ENCODE measurements at places on chromosomes 1 and 21. TPM values are rescaled to one million over a fixed set of nuclear protein-coding genes. Genes with fewer than 3 reads are reported as not detected.
A peak's percentile ranks its signal among the peaks of the same experiment; 100 is the strongest.

GRCh38 chr1:34113887-34114286, 51.1 kb downstream of the CSMD2 start:
- DNase-seq, result no peak

Gene ATP1A4
- not detected for total RNA-seq

Gene SMIM34
- not detected for total RNA-seq

Gene ALX3
- total RNA-seq, result not detected

- DNase-seq, result no peak
Observed at GRCh38 chr1:50779801-50780200, 180.3 kb downstream of the FAF1 start.

GRCh38 chr1:96559181-96559580, 162.4 kb upstream of the PTBP2 start:
- DNase-seq, result no peak

- DNase-seq, result no peak
Observed at GRCh38 chr1:6007318-6008083, 15.3 kb upstream of the NPHP4 start.

- no peak for DNase-seq
Observed at GRCh38 chr1:30764396-30764795, 6.8 kb upstream of the LAPTM5 start.

DNA sequence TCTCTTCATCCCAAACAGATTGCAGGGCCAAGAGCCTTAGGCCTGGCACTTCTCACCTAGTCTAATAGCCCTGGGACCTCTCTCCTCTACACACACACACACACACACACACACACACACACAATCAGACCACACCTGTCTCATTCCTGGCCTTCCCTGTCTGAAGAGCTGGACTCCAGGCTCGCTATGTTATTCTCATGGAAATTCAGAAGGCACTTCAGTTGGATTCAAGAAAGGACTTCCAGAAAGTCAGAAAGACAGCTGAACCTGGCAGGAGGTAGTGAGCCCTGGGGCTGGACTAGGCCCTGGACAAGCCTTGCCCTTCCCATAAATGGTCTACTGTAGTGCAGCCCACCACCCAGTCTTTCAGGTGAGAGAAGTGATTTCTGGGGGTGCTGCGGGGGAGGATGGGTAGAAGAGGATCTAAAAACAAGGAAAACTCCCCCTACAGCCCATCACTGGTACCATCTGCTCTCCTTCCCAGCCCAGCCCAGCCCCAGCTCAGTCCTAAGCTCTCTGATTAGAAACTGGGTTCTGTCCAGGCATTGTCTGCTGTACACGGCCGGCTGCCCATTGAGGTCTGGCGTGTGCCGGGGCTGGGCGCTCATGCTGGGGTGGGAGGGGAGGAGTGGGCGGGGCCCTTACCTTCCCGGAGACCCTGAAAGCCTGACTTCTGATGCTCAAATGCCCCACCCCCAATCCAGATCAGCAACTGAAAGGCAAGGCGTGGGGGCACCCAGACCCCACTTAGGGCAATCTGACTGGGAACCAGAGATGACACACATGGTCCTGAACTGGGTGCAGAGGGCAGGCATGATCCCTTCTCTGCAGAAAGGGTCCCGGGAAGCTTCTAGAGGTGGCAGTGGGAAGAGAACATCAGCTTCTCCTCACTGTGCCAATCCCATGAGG, 2.5 kb downstream of the KIF21B start:
- no peak for DNase-seq

- peak; percentile 71 for DNase-seq
Observed at GRCh38 chr1:67832737-67833601, at the start of gene GNG12. Gene GNG12 (minus strand): TSS chr1:67833467. CDS start chr1:67707686, 125,781 bp downstream.

Gene HES3
- total RNA-seq, result not detected

Gene SLC25A34
- total RNA-seq, result 11.6 TPM

- DNase-seq, result peak; percentile 62
Observed at GRCh38 chr1:17409391-17409811, 30.1 kb downstream of the RCC2 start.

Gene MARK1
- total RNA-seq, result 19.5 TPM

DNA sequence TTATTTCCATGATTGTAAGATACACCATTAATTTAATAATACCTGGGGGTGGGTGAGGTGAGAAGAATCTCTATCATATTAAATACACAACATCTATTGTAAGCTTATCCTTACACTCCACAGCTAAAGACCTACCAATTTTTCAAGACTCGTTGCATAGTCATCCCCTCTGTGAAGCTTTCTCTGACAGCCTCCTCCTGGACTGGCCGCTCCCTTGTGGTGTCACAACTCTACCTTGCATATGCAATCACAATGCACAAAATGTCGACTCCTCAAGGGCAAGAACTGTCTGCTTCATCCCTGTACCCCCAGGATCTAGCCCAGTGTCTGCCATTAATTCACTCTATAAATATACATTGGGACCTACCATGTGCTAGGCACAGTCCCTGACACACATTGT, 2.4 kb upstream of the PTGFRN start:
- DNase-seq, result no peak

Gene NBPF26
- total RNA-seq, result 4.3 TPM

Gene PPM1J
- 8.3 TPM for total RNA-seq

DNA sequence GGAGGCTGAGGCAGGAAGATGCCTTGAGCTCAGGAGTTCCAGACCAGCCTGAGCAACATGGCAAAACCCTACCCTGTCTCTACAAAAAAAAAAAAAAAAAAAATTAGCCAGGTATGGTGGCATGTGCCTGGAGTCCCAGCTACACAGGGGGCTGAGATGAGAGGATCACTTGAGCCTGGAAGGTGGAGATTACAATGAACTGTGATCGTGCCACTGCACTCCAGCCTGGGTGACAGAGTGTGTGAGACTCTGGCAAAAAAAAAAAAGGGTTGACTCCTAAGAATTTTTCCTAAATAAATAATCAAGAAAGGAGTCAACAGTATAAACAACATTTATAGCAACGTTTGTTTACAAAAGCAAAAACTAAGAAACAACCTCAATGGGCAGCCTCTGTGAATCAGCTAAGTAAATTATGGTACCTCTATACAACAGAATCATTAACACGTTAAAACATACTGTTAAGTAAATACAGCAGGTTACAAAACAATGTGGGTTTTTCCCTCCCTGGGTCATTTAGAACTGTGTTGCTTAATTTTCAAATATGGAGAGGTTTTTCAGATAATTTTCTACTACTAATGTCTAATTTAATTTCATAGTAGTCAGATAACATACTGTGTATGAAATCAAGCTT, 56.8 kb downstream of the SLC30A10 start:
- DNase-seq, result no peak

DNA sequence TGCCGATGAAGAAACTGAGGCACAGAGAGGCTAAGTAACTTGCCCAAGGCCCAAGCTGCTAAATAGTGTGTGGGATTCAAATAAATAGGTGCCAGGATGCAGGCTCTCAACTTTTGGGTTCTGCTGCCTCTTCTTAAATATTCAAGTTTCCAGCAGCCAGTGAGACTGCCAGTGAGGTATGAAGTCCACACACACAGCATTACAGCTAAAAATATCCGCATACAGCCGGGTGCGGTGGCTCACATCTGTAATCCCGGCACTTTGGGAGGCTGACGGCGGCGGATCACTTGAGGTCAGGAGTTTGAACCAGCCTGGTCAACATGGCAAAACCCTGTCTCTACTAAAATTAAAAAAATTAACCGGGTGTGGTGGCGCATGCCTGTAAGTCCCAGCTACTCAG, 78.4 kb upstream of the DIRAS3 start:
- DNase-seq, result no peak

DNA sequence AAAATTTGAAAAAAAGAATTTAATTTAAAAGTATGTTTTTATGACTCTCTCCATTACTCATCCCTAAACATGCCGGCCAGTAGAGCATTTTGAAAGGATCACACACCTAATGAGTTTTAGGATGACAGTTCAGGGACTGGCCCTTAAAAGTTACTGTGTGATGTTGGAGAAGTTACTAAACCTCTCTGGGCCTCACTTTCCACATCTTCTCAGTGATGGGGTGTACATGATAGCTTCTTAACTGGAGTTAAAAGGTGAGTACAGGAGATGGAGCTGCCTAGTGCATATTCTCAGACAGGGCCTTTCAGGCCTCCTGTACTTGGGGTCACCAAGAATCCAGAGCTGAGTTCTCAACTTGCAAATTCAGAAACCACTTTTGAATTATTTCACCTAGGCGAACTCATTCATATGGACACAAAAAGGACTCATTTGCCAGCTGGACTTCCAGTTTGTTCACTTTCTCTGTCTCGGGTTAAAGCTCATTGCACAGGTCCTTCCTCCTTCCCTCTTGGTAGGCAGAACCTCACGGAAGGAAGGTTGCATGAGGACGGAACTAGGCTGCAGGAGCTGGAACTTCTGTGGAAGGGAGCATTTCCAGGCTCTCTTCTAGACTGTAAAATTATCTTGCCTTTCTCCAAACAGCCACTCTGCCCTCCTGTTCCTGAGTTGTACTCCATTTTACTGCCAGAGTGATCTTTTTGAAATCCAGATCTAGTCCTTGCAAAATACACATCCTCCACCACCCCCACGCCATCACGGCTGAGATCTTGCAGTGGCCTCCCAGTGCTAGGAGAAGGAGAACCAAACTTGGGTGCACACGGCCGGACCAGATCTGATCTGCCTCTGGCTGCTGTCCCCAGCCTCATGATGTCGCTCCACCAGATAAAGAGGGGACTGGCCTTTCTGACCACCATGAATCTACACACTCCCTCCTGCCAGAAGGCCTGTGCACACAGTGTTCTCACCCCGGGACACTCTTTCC, 4.3 kb upstream of the SLC30A1 start:
- no peak for DNase-seq

DNA sequence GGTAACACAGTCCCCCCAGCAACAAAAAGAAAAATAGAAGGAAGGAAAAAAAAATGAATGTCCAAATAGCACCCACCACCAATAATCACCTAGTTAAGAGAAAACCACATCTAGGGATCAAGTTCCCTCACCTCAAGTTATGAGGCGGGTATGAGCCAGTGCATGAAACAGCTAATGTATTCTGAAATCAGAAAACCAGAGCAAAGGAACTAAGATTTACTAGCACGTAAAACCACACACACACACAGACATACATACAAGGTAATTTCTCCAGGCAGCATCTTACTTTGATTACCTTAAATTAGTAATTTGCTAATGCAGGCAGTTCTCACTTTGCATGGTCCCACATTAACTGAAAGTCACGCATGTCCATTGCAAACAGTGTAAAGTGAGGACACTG, 109.8 kb downstream of the HLCS start:
- DNase-seq, result no peak

Gene RAB25
- not detected for total RNA-seq

DNA sequence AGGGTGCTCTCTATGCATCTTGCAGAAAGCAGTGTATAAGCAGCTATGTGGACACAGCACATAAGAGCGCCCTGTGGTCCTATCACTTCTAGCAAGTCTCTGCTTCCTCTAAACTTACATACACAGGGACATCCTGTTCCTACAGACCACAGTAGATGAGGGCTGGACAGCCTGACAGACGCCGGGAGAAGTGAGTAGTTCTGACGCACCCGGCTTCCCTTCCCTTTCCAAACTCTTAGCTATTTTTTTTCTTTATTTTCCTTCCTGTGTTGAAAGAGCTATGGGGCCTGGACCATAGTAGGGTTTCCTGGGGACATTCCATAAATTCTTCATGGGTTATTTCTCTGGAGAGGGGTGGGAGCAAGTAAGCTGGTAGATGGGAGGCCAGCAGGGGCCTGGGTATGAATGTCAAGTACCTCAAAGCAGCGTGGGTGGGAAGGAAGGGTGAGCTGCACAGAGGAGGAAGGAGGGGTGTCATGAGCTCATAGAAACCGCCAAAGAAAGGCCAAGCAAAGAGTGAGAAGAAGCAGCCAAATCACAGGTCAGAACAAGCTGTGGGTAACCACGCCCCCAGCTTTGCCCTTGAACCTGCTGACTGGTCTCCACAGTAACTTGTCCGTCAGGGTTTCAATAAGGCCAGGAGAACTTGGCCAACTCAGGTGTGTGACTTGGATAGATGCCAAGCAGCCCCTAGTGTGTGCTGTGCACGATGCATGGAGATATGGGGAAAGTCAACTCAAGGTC, 36.6 kb downstream of the PLXNA2 start:
- peak; percentile 68 for DNase-seq

Gene RYR2
- total RNA-seq, result 822 TPM

Gene SH2D2A
- total RNA-seq, result 1.1 TPM

Gene OR2G6
- not detected for total RNA-seq

DNA sequence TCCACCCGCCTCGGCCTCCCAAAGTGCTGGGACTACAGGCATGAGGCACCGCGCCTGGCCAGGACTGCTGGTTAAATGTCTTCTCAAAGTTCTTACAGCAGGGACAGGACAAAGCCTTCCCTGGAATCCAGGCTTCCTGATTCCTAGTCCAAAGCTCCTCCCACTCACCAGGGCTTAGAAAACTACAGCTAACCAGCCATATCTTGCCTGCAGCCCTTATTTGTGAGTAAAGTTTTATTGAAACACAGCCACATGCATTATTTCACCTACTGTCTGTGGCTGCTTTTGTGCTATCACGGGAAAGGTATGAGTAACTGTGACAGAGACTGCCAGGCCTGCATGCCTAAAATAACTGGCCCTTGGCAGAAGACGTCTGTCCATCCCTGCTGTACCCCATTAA, 24.4 kb downstream of the TMCO4 start:
- no peak for DNase-seq

Gene HENMT1
- 1.8 TPM for total RNA-seq
